RPMI7951 (cell line): ENCODE measurements at places on chromosomes 2 and 18.

DNA sequence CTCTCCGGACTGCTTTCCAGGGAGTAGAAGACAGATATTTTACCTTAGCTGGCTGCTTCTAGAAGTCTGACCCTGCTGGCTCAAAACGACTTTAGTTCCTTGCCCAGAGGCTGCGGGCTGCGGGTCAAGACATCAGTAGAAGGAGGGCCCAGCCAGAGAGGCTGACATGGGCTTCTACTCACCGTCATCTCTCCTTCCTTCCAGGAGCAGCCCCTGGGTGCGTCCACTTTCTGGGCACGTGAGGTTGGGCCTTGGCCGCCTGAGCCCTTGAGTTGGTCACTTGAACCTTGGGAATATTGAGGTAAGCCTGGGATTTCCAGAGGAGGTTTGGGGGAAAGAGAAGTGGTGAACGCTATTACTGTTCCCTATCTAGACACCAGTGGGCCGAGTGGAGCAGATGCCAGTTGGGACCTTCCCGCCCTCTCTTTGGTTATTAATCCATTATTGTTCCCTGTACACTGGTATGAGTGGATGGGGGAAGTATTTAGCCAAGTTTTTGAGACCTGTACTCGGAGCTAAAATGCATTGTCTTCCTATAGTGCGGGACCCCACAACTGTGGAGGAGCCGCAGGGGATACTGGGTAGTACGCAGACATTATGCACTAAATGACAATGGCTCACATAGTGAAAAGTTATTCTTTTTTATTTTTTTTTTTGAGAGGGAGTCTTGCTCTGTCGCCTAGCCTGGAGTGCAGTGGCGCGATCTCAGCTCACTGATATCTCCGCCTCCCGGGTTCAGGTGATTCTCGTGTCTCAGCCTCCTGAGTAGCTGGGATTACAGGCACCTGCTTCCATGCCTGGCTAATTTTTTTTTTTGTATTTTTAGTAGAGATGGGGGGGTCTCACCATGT is 26.3 kb upstream of the CASP8 start:
- no peak for DNase-seq

GRCh38 chr18:46224181-46224775 is 120.1 kb downstream of the HAUS1 start:
- peak; percentile 19 for DNase-seq

DNA sequence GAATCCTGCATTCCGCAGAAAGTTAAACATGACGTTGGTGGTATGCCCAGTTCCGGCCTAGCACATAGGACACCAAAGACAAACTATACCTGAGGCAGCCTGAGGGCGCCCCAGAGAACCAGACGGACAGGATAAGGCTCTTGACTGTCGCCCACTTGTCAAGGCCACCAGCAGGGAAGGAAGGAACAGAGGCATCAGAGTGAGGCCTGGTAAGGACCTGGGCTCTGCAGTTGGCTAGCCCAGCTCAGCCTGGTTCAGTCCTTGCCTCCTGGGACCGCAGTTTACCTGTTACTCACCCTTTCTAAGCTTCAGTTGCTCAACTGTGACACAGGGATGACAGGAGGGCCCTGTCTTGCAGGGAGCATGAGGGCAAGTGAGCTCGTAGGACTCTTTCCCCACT is 82.1 kb downstream of the ACTR2 start:
- DNase-seq = no peak

DNA sequence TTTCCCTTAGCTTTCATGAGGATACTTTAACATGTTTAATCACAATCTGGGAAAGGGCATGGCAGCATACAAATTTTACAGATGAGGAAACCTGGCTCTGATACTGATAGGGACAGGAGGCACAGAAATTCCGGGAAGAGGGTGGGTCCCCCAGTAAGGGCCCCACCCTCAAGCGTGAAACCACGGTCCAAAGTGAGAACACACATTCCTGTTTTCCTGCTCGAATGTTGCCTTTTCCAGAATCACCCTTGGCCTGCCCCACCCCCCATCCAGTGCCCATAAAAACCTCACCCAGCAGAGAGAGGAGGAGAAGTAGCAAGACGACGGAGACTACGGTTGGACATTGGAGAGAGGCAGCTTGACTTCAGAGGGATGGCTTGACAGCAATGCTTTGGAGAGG is 98.2 kb downstream of the HIBCH start:
- no peak for DNase-seq

- no peak for DNase-seq
These were observed 180.5 kb downstream of the ZFP36L2 start for GRCh38 chr2:43045866-43046265.

DNA sequence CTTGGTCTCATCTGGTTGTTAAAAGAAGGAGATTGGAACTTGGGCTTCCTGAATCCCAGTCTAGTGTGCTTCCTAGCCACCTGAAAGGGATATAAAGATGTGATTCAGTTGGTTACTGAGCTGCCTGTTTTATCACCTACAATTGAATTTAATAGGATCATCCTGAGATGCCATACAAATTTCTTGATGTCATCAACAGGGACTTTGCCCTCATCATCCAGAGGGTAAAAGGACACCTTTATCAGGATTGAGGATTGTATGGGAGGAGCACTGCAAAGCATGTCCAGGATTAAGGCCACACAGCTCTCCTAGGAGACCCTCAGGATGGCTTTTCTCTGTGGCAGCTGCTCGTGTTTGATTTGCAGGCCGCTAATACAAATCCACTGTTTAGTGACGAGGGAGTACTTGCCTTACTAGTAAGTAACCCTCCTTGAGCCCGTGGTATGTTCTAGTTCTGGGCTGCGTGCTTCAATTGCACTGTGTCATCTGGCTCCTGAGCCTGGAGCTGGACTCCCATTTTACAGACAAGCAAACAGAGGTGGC is 28.6 kb downstream of the SH3RF3 start:
- no peak for DNase-seq

DNA sequence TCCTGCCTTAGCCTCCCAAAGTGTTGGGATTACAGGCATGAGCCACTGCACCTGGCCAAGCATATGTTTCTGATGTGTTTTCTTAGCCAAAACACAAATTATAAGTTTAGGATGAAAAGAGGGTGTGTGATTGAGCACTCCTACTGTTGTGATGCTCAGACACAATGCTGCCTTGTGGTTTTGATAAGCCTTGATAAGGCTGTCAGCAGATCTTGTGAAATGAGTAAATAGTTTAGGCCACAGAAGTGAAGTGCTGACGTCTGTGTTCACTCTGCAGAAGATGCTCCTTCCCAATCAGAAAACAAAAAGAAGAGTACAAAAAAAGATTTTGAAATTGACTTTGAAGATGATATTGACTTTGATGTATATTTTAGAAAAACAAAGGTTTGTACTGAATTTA is 24.3 kb downstream of the NCAPH start:
- no peak for DNase-seq
